Testis (tissue), 5 donors: ENCODE measurements at places on chromosomes 3 and 15. TPM values are rescaled to one million over a fixed set of nuclear protein-coding genes. Genes with fewer than 3 reads are reported as not detected.

DNA sequence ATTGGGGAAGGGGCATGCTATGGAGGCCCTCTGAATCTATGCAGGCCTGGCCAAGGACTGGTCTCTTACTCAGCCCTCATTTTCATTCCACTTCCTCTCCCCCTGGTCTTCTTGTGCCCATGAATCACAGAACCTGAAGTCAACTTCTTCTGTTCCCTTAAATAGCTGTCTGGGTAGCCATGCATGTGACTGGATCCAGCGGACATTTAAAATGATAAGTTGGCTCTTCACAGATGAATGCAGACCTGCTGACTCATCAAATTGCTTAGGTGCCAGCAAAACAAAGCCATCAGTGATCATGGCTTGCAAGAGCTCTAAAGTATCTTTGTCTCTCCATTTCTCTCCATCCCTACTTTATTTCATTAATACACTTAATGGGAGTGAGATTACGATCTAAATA, 90.1 kb upstream of the CADPS start:
- no peak for DNase-seq
- no peak overlapping the region for H3K27ac ChIP-seq
- H3K27me3 ChIP-seq = no peaks in the 10 kb centered on the region
- no peak overlapping the region for H3K4me3 ChIP-seq
- H3K36me3 ChIP-seq = no peaks in the 10 kb centered on the region

DNA sequence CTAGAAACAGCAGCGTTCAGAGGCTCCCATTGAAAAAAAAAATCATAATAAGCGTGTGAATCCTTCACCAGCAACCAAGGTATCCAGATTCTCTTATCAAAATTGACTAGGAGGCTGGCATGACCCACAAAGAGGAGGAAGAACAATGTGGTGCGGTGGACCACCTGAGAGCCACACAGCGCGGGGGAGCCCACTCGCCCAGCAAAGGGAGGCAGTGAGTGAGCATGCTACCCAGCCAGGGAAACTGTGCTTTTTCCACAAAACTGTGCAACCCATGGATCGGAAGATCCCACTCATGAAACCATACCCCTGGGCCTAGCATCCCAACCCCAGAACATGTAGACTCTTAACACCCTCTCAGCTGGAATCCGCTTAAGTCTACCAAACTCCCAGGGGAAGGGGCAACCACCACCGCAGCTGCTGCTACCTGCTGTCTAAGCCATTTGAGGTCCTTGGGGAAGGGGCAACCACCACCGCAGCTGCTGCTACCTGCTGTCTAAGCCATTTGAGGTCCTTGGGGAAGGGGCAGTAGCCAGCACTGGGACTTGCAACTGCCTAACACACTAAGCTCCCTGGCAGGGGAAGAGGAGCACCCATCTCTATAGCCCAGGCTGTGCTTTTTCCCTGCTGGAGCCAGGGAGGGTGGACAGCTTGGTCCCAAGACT, 102.8 kb upstream of the CLDN18 start:
- H3K27me3 ChIP-seq = no peaks in the 10 kb centered on the region
- H3K4me3 ChIP-seq = no peak overlapping the region
- no peaks in the 10 kb centered on the region for H3K4me1 ChIP-seq
- DNase-seq = no peak
- H3K36me3 ChIP-seq = no peaks in the 10 kb centered on the region
- no peak overlapping the region for H3K27ac ChIP-seq

The GHSR gene
- 0.31 TPM for total RNA-seq

The ISLR gene
- 24.0 TPM for total RNA-seq

The PTH1R gene
- 11.3 TPM for total RNA-seq
